WTC11 (cell line): ENCODE measurements at places on chromosomes 12 and 14.

DNA sequence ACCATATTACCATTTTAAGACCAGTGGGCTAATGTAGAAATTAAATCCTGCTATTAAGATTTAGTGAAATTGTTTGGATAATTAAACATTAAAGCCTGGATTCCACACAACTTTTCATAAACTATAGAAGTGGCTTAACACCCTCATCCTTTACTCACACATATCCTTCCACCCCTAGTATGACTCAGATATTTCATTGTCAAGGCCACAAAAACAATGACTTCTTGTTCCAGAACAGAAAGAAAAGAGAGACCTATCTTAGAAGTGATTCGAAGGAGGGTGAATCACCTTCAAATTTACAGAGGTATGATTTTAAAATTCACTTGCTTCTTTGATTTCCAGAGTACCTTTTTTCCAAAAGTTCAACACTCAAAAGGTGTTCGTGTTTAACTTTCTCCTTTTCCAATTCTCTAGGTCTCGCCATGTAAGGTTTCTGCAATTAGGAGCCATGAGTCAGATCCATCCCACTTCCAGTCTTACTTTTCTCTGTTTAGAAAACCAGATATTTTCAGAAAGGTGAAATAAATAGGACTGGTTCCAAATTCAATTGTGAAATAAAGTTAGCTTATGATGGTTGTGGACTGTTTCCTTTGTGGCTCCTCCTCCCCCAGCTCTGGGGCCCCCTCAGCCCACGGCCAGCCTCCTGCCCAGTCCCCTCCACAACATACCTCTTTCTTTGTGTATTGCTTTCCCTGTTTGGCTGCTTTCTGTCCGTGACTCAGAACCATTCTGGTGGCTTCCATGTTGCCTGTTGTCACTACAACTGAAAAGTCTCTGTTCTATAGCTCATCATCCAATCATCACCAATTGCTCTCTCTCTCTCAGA lies 24.6 kb upstream of the MGP start:
- DNase-seq, result no peak

DNA sequence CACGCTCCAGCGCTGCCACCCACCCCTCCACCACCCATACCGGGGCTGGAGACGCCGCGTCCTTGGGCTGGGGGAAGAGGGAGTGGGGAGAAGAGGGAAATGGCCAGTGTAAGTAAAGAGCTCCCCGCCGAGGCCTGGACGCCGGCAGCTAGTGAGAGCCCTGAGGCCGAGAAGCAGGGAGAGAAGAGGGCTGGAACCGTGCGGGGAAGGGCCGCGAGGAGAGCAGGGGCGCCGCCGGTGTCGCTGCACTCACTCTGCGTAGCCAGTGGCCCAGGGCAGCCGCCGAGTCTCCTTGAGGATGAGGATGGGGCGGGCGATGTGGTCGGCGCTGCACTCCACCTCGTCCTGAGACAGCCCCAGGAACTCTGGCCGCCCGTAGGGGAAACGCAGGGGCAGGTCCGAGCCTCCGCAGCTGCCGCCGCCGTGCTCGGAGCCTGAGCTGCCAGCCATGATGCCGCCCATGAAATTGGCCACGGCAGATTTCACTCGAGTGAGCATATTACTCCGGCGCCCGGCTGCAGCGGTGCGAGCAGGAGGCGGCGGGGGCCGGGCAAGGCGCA lies 631 bp downstream of the PPM1H start:
- DNase-seq, result peak; percentile 56

GRCh38 chr12:75812271-75813018 lies 219.1 kb downstream of the PHLDA1 start:
- DNase-seq, result no peak

- DNase-seq, result no peak
Measured at GRCh38 chr12:67456431-67456901, 187.3 kb downstream of the CAND1 start.

DNA sequence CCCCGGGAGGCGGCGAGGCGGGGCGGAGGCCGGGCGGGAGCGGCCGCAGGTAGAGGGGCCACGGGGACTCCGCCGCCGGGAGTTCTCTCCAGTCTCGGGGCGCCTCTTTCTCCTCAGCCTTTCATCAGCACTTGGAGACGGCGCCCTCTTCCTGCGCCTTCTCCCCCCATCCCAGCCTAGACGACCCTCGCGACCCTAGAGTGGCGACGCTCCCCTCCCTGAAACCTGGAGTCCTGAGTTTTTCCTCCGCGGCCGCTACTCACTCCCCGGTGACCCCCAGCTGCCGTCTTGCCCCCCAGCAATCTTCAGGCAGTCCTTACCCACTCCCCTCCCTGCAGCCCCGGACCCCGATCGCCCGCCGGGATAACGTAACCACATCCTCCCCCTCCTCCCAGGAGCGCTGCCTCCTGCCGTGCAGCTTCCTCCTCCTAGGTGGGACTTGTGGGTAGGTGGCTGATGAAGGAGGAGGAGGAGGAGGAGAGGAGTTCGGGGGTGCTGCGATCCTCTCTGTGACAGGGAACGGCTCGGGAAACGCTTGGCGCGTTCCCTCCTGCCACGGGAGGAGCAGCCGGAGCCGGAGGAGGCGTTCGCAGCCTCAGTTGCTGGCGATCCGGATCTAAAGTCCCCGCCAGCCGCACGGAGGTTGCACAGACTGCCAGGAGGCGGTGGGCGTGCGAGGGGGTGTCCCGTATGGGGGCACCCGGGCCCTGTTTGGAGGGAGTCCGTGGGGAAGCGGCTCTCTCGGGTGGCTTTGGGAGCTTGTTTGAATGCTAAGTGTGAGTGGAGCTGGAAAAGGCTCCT lies 891 bp downstream of the PLEKHA5 start:
- DNase-seq, result peak; percentile 67

DNA sequence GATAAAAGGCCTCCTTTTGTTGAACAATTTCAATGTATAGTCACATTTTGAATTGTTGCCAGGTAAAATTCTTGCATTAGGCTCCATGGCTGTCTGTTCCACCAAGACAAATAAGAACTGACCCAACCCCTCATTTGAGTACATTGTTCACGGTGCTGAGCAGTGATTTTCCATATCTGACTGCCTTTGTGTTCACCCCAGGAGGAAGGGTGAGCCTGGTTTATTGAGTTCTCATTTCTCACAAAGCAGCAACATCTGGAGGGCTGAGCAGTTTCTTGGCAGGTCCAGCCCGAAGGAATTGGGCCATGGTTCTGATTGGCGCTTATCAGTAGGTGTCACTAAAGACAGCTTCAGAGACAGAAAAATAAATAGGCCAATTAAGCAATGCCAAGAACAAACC lies 149.1 kb downstream of the BMP4 start:
- no peak for DNase-seq

DNA sequence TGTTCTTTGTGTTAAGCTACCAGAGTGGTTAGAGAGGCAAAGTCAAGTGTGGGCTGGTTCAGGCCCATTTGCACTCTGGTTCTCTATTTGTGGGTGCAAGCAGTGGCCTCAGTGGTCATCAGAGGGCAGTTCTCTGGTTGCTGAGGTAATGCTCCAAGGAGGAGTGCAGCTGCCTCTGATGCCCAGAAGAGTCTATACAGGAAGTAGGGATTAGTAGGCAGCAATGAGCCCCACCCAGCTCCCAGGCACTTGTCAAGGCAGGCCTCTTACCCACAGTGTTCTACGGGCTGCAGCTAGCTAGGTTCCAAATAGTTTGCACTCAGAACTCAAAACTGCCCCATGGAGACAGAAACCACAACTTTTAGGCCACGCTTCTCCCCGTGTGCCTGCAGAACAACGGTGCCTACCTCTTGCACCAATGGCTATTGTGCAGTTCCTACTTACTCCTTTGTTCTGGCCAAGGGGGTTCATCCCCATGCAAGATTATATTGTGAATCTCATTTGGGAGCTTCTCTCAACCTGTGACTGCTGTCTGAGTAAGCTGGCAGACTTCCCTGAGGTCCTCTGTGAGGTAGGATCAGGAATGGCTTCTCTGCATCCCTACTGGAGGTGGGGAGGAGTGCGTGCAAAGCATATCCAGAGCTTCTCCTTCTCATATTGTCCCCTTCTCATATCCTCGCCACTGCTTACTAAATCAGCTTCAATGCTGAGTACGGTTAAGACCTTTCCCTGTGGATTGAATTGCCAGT lies 410.3 kb upstream of the LMO3 start:
- no peak for DNase-seq

DNA sequence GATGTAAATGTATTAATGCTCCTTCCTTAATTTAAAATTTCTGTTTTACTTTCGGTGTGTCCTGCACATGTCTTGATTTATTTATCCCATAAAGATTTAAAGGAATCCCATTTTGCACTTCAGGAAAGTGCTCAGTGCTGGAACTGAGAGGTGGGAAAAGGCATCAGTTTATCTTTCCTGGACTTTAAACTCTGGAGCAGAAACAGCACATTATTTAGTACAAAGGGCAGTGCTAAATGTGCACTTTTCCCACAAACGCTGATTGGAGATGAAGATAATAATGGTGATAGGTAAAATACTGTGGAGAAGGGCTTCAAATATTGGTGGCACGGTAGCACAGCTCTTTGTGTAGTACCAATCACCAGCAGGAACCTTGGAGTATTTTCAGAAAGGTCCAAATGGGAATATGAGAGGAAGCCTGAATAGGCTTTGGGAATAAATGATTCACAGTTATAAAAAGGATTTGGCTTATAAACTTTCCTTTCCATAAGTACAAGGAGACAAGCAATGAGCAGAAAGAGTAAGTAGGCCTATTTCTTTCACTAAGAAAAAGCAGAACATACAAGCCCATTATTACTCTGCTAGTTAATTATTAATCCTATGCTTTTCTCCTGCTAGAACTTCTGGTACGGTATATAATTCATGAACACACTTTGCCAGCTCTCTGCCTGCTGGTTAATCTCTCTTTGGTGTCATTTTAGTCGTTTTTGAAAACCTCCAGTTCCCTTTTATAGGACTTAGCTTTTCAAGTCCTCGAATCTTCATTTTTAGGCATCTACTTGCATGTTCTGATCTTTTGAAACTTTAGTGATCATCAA lies 58.3 kb downstream of the SLC15A5 start:
- DNase-seq, result no peak
